ENCODE measurements at places on chromosomes 11 and 22.

DNA sequence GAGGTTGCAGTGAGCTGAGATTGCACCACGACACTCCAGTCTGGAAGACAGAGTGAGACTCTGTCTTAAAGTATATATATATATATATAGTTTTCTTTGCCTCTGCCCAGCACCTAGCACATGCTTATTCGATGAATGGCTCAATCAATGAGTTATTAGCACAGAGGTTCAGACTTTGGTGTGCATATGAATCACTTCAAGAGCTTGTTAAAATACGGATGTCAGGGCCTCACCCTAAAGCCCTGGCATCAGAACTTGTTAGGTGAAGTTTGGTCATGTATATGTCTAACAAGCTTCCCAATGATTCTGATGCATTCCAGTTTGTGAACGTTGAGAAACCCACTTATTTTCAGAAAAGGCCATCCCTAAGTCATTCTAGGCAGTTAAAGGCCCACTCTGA is 21.8 kb upstream of the TMEM86A start:
- no peak for DNase-seq

DNA sequence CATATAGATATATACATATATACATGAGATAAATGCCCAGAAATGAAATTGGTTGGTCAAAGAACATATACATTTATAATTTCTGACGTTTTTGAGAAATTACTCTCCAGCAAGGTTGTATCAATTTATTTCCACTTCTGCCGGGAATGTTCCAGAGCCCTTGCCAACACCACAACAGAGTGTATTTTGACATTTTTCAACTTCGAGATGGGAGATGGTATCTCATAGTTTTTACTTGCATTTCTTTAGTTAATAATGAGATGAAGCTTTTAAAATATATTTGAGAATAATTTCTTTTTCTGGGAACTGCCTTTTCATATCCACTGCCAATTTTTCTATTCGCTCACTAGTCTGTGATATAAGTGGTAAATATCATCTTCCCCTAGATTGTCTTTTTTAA is 19.3 kb upstream of the CLMP start:
- DNase-seq, result no peak

DNA sequence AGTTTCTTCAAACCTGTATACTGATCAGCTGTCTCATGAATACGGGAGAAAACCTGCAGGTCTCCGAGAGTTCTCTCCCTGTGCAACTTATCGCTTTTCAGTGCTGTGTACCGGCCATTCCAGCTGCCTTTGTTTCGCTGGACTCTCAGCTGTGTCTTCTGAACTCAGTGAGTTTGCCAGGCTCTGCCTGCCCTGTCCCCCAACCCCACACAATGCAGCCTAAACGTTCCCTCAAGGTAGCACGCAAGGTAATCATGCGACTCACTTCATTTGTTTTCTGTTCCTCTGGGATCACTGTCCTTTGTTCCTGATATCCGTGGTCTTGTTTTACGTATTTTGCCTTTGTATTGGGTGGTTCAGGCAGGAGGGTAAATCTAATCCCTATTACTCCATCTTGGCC is 13.5 kb downstream of the RBM7 start:
- no peak for DNase-seq

DNA sequence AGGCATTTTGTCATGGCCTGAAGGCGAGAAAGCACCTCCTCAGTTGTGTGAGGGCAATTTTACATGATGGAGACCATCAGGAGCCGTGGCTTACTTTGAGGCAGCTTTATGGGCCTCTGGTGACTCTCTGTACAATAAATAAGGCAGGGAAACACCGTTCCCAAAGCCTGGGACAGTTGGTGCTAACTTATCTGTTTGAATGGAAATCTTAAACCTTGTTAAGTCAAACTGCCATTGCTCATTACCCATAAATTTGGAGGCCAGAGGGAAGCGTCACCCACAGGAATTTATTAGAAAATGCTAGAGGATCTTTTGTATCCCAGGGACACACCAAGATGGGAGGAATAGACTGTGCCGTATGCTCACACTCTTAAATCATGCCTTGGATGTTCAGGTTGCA is 1156.9 kb downstream of the BRD1 start:
- DNase-seq, result no peak

- peak; percentile 35 for DNase-seq
Observed at GRCh38 chr22:24727218-24727851, 47.2 kb downstream of the PIWIL3 start.

GRCh38 chr11:67415501-67416304 is at the start of gene CARNS1:
TSS of gene CARNS1 (plus strand) at chr11:67415678. CDS start at chr11:67416200, 522 bp downstream.
- DNase-seq, result no peak

- no peak for DNase-seq
Observed at GRCh38 chr11:10667521-10667885, 26.1 kb downstream of the IRAG1 start.

DNA sequence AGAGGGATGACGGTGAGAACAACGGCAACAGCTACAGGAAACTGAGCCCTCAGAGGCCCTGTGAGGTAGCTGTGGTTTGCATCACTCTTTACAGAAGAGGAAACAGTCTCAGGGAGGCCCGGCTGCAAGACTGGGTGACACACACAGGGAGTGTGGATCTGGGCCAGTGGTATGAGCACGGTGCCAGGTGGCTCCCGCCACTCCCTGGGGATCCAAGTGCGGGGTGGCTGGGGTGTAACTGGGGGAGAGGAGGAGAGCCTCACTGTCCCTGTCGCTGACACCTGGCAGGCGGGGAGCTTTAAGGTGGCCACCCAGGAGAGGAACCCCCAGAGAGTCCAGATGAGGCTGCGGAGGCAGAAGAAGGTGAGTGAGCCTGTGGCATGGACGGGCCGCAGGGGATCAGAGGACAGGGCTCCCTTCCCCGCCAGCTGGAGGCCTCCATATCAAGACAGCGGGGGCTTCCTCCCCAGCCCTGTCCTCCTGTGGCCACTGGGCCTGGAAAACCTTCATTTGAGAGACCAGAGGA is 5.6 kb downstream of the RGL4 start:
- DNase-seq, result no peak

GRCh38 chr11:127074151-127074761 is 73.7 kb upstream of the KIRREL3 start:
- DNase-seq, result no peak

DNA sequence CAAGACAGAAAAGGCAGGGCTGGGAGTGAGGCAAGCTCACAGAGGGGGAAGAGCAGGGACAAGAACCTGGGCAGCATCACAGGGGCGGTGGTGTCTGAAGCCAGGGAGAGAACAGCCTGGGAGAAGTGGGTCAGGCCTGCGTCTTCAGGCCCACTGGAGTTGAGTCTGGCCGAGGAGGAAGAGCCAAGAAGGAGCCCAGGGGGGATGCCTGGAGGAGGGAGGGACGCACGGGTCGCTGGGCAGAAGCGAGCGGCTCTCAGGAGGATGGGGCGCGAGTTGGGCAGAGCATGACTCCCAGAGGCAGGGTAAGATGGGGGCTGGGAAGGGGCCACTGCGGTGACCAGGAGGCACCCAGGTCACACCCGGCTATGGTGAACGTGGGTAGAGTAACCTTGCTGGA is 18.5 kb downstream of the LRFN4 start:
- no peak for DNase-seq

DNA sequence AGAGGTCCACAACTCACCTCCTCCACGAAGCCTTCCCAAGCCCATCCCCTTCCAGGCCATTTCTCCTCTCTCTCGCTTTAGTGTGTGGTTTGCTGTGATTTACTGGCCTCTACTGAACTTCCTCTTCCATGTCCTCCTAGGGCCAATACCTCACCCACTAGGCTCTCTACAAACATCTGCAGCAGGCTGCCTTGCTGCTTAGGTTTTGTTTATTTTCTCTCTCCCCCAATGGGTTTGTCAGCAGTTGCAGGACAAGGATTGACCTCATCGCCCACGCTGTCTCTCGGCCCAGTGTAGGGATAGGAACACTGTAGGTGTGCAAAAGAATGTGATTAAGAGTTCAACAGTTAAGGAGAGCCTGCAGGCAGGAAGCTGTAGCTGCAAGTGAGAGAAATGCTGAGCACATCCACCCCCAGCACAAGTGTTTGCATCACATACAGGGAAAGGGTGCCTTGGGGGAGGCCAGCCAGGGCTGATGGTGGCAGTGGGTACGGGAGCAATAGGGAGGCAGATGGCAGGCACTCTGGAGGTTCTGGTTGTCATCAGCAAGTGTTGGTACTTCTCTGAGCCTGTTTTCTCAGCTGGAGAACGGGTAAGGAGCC is 1.4 kb downstream of the PC start:
- DNase-seq, result peak; percentile 7

- no peak for DNase-seq
Observed at GRCh38 chr22:19874307-19875060, 19.8 kb upstream of the GNB1L start.

DNA sequence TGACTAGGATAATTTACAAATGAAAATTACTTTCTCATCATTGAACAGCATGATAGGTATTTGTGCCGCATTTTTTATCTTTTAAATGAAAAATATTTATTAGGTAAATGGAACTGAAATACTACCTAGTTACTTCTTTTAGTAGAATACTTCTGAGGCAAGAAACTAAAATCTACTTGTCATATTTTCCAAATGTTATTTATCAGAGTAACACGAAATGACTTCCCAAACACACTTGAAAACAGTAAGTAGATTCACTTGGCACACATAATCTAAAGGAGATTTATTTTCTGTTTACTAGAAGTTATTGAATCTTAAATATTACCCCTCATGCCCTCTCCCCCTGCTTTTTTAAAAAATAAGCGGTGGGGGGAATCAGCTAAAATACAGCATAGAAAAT is 2.3 kb downstream of the QSER1 start:
- DNase-seq, result no peak

DNA sequence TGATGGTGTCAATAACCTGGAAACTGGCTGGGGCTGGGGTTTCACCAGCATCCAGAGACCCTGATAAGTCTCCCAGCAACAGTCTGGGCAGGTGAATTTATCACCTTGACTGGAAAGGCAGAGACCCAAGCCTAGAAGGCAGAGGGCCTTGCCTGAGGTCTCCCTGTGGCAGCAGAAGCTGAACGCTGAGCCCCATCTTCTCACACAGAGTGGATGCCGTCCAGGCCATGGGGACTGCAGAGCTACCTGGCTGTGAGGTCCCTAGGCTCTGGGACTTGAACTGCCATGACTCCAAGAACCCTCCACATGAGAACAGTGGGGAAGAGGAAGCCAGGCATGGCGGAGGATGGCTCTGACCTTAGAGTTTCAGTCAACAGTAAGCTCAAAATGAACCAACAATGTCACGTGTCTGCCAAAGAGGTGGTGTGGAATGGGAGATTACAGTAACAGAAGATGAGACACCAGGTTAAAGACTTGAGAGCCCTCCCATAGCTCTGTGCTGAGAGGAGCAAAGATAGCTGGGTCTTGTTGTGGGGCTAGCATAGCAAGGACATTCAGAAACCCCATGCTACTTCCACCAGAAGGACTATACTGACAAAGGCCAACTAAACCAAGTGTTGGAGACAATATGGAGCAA is 79.1 kb upstream of the LINC01488 start:
- no peak for DNase-seq

DNA sequence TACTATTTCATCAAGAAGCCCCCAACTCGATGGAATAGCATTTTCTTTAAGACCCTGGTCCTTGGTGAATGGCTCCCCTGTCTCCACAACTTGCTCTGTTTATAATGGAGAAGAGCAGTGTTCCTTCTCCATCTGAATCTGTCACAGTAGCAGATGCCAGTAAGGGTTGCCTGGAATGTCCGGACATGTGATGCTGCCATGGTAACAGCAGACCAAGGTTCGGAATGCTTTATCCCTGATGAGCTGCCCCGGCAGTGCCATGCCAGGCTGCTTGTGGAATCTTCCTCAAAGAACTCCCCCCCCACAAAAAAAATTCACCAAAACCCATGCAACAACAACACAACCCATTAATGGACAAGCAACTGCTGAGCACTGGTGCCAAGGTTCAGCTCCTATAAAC is 72.5 kb downstream of the KCNC1 start:
- DNase-seq, result no peak

DNA sequence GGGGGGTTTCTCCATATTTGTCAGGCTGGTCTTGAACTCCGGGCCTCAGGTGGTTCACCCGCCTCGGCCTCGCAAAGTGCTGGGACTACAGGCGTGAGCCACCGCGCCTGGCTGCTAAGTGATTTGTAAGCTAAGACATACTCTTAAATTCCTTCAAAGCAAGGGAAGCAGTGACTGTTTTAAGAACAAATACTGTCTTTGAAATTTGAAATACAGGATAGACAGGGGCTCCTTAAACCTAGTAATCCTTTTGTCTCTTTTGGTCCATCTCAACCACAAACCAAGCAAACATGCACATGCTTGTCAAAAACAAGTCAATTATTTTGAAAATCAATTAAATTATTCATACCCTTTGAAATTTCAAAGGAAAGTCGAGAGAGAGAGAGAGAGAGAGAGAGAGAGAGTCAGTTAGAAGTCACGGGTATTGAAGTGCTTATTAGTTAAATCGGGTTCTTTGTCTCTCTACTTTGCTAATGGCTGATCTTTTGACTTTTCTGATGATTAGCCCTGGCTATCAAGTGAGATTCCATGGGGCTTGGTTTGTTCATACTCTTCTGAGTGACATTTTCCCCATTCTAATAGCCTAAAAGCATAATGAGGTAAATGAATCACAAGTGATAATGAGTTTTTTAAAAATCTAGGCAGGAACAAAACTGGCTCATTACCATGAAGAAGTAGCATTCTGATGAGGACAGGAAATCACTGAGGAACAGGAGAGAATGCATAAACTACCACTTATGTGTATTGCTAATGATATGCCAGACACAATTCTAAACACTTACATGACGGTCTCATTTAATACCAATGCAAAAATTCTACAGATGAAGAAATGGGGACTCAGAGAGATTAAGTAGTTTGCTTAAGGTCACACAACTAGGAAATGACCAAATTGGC is 48.0 kb downstream of the MCHR1 start:
- no peak for DNase-seq

DNA sequence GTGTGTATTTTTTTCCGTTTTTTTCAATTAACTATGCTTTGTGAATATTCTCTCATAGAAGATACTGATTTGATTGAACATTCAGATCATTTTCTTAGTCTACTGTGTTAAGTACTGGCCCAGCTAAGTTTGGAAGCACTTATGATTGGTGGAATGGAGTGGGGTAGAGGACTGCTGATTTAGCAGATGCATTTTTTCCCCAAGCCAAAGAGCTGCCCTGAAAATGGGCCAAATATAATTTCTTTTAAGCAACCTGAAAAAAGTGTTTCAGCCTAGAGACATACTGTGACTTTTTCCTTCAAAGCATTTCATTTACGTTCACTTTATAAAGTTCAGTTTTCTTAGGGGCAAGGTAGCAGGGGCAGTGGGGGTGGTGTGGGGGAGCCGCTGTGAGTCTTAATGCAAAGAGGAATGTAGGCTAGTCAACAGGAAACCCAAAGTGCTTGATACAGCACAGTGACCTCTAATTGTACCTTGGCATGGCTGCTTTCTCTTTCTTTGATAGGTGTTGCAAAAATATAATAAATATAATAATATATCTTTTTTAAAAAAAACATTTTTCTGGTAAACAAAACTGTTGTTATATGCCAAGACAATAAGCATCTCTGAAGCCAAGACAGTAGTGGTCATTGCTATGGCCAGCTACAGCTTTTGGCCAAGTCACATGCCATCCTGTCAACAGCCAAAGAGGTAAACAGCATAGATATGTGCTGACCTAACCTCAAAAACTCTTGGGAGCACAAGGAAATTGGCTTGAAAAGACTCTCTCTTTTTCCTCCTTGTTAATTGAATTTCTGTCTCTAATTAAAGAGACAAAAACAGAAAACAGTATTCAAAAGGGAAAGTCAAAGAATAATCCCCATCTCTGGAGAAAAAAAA is 58.8 kb downstream of the LIF start:
- no peak for DNase-seq

- no peak for DNase-seq
Observed at GRCh38 chr11:95154514-95154913, 64.9 kb downstream of the ENDOD1 start.

GRCh38 chr11:123475469-123475868 is 45.4 kb downstream of the GRAMD1B start:
- no peak for DNase-seq
